Hepatic stellate cell (primary cell): ENCODE measurements at places on chromosomes 11 and 22.

GRCh38 chr11:65078151-65078550 is 5.7 kb downstream of the CDCA5 start:
- DNase-seq, result peak; percentile 63

GRCh38 chr11:114876234-114876633 is 197.9 kb downstream of the NXPE2 start:
- DNase-seq, result no peak

- no peak for DNase-seq
These were observed 93.9 kb upstream of the API5 start for GRCh38 chr11:43217849-43218248.

DNA sequence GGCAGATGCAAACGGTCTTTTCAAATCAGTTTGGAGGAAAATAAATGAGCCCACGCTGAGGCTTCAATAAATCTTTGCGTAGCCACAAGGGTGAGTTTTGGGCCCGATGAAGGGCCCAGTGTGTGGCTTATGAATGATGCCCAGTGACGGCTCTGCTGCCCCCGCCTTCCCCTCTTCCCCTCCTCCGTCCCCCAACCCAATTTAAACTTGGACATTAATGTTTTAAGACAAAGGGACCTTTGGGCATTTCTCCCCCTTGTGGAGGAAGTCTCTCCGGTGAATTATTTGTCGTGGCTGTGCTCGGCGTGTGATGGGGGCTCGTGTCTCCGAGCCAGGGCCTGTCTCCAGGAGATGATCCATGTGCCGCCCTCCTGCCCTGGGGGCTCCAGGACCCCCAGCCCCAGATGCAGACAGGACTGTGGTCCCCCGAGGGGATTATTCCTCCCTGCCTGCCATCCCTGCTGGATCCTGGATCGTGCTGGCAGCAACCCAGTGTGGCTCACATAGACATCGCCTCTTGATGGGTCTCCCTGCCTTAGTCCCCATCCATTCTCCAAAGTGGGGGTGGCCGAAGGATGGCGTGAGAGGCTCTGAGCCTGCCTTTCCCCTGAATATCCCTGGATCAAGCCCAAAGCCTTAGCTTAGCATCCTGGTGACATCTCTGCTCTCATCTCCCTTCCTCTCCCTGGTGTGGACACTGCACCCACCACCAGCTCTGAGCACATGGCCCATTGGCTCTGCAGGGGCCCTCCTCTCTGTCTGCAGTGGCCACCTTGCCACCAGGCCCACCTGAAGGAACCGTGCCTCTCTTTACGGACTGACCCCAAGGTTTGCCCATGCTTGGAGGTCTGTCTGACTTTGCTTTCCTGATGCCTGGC is 56.4 kb downstream of the SMIM38 start:
- DNase-seq, result no peak

DNA sequence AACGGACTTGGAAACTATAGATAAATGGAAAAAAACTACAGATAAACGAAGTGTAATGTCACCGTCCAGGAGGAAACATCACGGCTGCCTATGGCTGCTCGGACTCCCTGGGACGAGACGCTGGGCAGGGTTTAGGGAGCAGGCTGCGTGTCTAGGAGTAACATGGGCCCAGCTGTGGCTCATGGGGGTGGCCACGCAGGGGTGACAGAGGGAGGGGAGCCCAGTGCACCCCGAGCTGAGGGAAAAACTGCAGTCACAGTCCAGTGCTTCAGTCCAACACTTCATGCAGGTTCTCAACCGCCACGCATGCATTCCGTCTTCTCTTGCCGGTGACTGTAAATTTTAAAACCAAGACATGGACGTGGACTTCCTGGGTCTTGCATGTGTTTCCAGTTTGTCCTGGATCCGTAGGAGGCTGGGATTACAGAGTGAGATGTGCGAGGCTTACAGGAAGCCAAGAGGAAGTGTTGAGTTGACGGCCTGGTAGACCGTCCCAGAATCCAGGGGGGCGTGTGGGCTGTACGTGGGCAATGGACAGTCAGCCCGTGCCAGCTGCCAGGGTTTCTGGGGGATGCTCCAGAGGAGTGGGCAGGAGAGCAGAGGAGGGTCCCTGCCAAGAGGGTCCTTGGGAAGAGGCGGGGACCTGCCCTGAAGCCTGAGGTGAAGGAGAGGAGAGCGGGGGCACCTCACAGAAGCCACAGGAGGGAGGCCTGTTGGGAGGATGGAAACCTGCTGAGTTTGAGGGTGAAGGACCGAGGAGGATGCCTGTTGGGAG is 691.4 kb downstream of the BRD1 start:
- DNase-seq, result no peak

DNA sequence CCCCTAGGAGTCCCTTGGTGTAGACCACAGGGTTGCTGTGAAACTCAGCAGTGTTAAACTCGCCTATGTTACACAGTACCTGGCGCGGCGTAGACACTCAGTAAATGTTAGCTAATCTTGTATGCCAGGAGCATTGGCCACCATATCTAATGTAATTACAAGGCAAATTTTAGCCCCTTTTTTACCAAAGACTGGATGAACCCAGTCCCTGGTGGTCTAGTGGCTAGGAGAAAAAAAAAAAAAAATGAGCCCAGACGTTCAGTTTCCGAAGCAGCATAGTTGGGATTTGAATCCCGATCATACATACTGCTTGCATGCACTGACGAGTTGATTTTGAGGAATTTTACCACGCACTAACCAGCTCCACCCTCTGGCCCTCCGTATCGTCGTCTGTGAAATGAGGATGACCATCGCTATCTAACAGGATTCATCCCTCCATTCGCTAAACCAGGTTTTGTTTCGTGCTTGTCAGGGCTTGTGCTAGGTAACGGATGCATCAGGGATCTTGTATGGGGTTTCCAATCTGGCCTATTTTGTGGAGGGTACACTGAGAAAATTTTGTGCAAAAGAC is 688 bp downstream of the PTS start:
- DNase-seq, result peak; percentile 49

DNA sequence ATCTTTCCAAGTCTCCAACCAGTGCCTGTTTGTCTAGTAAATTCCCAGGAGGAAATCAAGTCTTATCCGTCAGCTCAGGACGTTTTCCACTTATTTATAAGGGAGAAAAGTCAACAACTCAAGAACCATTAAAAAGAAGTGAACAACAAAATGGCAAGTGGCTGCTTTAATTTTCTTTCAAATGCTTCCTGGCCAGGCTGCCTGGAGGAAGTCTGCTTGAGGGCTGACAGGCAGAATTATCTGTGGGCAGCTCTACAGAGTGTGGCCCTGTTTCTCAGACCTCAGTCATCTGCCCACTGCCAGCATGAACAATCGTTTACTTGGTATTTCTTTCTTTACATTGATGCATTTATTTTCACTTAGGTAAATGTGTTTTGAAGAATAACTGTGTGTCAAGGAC is 281.9 kb upstream of the ISX start:
- no peak for DNase-seq

DNA sequence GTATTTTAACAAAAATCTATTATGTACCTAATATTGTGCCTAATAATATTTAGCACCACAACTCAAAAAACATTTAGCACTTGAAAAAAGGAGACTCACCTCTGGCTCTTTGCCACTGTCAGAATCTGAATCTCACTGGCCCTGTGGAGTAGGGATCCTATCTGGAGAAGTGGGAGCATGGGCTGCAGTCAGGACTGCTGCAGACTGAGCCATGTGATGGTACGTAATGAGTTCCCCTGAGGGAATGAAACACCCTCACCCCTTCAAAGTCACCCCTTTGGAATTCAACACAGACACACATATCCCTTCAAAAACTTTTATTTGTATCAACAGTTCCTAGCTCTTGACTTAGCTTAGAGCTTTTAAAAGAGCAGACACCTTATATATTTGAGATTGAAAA is 6.5 kb downstream of the PTPMT1 start:
- peak; percentile 82 for DNase-seq

DNA sequence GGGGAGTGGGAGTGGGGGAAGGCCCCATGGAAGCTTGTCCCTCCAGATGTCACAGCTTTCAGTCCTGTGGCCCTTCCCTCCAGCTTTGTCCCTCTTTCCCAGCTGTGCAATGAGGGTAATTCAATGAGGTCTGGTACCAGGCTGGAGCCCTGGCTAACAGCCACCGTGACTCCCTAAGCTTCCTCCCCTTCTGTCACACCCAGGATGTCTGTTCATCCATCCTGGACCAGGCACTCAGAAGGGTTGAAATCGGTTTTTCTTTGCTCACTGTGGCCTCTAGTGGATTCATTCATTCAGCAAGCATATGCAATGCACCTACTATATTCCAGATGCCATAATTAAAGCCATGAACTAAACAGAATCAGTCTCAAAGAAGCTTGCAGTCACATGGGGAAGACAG is 38.7 kb downstream of the SYT13 start:
- no peak for DNase-seq

DNA sequence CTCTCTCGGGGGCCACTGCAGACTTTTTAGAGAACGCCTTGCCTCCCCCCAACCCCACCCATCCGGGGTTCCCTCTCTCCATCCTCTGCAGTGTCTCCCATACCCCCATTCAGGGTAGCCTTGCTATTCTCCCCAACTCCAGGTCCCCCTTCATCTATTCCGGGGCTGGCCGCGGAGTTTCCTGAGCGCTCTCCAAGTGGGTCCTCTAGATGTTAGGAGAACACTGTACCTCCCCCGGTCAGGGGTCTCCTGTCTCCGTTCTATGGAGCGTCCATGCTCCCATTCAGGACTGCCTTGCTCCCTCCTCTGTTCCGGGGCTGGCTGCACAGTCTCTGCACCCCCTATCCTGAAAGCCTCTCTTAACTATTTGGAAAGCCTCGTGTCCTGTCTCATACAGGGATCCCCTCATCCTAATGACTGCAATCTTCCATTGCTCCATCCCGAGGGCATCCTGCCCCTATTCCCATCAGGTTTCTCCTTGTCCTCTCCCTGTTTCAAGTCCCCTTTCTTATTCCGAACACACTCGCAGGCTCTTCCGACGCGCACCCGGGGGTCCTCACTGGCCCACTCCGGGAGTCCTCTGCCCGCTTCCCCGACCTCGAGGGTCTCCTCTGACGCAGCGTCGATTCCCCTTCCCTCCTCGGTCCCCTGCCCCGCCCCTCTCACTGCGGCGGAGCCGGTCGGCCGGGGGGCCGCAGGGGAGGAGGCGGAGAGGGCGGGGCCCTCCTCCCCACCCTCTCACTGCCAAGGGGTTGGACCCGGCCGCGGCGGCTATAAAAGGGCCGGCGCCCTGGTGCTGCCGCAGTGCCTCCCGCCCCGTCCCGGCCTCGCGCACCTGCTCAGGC is at the start of gene NEFH:
NEFH (plus strand) TSS at position 802 of the 845 bp plus-strand sequence. CDS start 45 bp downstream, outside the sequence.
- no peak for DNase-seq

DNA sequence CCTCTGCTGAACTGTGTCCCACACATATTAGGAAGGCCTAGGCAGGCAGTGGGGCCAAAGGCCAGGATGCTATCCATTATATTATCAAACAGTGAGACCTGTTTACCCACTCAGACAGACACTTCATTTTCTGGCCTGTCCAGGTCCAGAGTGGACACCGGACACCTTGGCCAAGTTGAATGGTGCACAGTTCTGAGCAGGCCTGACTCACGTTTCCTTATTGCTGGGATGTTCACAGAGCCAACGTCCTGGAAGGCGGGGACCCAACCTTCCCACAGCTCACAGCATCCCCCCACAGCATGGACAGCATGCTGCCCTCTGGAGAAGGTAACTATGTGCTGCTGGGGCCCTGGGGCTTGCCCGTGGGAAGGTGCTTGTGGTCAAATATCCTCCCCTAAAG is 86.6 kb downstream of the BTBD10 start:
- no peak for DNase-seq

- peak; percentile 32 for DNase-seq
These were observed 115.8 kb upstream of the NARS2 start for GRCh38 chr11:78690352-78690987.

DNA sequence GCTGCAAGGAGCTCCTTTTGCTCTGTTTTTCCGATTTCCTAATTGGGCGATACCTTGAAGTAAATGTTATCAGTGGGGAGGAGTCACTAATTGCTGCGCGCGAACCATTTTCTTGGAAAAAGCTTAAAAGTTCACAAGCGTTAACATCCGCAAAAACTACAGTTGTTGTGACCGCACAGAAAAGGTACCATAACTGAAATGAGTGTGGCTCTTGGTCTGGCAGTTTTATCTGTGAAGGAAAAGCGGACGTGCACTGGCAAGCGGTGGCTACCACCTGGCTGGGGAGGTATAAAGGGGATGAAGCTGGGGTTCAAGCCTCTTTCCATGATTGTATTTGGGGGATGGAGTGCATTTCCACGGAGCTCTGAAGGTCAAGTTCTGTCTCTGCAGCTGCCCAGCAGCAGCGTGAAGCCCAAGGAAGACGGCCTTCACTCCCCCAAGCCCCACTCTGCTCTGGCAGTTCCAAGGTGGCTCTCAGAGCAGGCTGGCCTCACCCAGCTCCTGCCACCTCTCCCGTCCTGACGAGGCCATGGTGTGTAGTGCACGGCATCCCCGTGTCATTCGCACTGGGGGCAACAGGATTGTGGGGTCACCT is 27.5 kb downstream of the MOV10L1 start:
- DNase-seq, result no peak

GRCh38 chr11:58027341-58027740 is 3.4 kb upstream of the OR6Q1 start:
- DNase-seq, result peak; percentile 24

- DNase-seq, result no peak
These were observed 37.1 kb downstream of the NECTIN1 start for GRCh38 chr11:119691701-119692539.

GRCh38 chr11:18633256-18634139 is 644 bp downstream of the SPTY2D1 start:
- DNase-seq, result peak; percentile 17

GRCh38 chr22:47019012-47019790 is 256.8 kb downstream of the TBC1D22A start:
- no peak for DNase-seq

DNA sequence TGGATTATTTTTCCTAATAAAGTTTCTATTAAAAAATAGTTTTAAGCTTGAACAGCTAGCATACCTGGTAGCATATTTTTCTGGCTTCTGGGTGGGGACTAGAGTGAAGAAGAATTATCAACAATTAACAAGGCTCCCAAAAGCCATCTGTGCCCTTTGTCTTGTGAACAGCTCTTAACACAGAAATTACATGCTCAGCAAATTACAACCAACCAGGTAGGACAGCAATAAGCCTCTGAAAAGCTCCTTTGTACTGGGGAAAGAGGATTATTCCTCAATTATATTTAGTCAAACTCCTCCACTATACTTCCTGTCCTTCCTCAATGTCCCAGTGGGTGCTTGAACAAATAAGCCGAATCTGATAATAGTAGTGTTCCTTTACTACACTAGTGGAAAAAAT is 162.8 kb downstream of the RAB38 start:
- no peak for DNase-seq

DNA sequence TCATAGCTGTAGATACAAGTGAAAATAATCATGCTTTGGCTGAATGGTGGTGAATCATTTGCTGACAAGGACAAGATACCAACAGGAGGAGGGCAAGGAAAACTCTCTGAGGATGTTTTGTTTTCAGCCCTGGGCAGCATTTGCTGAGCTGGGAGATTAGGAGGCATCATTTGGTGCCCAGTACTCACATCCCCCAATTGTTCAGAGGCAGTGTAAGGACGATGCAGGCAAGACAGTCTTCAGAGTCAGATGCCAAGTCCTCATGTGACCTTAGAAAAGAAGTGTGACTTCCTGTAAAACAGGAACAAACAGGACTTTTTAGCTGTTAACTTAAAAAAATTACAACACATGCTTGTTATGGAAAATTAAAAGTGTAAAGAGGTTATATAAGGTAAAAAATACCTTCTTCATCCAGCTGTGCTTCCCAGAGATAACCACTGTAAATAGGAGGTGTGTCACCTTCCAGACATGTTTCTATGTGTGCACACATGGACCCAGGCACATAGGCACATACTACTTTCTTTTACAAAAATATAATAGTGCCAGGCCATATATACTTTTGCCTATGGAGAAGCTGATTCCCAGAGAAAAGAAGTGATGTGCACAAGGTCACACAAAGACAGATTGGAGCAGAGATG is 18.0 kb downstream of the CNTF start:
- DNase-seq, result no peak

GRCh38 chr22:19998232-19998951 is 18.2 kb downstream of the ARVCF start:
- DNase-seq, result no peak
